ENCODE measurements at places on chromosomes 4 and X.

DNA sequence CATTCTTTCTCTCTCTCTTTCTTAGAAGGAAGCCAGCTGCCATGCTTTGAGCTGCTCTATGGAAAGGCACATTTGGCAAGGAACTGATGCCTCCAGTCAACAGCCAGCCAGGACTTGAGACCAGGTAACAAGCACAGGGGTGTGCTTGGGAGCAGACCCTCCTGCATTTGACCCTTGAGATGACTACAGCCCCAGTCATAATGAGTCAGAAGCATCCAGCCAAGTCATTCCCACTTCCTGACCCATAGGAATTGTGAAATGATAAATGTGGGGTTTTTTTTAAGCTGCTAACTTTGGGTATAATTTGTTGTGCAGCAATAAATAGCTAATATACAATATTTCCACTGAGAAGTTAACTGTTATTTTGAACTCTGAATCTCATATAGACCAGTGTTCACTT, 446.9 kb downstream of the GRXCR1 start:
- peak; percentile 23 for DNase-seq

- no peak for DNase-seq
These were observed 56.8 kb downstream of the RXFP1 start for GRCh38 chr4:158578476-158578875.

DNA sequence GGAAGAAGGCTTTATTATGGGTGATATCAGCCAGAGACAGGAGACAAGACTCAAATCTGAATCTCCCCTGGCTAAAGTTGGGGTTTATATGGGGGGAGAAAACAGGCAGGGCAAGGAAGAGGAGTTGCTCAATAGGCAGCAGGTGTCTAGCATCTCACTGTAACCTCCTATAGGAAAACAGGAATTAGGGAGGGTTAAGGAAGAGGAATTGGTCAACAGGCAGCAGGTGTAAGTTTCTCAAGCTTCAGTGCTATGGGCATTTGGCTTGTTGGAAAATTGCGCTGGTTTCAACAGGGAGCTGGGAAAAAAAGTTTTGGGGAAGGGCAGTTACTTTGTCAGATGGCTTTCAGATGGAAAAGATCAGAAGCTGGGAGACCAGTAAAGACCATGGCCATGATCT, 206.4 kb downstream of the NWD2 start:
- DNase-seq: no peak

- DNase-seq: no peak
These were observed 915 bp downstream of the MSANTD1 start for GRCh38 chr4:3249711-3250437.

DNA sequence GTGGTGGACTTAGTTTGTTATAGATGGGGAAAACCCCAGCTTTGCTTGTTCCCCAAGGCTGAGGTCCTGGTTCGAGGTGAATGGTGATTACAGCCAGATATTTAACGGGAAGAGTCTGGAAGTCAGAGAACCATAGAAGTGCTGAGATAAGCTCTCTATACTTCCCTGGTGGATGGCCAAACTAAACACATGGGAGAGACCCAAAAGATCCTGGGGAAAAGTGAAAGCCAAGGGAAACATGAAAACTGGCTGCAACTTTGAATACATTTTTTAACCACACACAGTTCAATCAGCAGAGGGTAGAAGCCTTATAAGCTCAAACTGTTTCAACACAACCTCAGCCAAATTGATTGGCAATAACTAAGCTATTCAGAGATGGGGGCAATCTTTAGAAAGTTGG, 29.3 kb upstream of the SRPX start:
- no peak for DNase-seq

DNA sequence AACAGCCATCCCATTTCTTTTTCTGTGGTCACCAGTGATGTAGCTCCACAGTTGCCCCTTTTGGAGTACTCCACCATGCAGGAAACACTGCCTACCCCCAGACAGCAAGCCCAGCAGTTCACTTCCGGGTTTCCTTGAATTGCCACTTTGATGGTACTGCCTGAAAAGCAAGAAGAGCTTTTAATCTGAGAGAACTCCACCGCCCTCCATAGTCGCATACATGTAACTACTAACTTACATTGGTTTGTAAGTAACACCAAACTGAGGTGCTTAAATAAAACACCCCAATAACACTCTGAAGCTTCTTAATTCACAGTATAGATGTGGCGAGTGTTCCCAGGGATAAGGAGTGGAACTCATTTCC, 53.6 kb upstream of the HPSE start:
- no peak for DNase-seq

DNA sequence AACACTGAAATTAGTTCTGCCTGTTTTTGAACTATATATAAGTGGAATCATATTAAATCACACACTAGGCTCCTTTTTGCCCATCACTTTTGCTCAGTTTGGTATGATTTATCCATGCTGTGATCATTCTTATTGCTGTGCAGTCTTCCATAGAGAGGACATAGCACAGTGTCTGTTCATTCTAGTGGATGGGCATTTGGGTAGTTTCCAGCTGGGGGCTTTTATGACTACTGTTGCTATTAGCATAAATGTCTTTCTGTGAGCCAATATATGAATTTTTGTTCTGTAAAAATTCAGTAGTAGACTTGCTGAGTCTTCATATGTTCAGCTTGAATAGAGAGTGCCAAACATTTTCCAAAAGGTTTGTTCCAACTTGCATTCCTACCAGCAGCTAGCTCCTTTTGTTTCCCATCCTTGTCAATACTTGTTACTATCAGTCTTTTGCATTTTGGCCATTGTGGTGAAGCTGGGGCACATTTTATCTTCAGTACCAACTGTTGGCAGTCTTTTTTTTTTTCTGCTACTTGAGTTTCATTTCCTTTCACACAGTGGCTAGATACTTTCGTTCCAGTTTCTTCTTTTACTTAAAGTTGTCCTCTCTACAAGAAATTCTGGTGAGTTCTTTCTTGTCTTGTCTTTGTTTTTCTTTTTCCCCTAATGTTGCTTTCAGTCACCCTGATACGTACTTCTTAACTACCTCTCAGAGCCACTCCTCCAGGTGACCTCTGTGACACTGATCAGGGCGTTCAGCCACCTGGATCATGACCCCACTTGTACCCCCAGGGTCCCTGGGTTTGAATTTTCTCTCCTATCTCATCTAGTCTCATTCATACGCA, 87.0 kb downstream of the ANXA3 start:
- DNase-seq: no peak

DNA sequence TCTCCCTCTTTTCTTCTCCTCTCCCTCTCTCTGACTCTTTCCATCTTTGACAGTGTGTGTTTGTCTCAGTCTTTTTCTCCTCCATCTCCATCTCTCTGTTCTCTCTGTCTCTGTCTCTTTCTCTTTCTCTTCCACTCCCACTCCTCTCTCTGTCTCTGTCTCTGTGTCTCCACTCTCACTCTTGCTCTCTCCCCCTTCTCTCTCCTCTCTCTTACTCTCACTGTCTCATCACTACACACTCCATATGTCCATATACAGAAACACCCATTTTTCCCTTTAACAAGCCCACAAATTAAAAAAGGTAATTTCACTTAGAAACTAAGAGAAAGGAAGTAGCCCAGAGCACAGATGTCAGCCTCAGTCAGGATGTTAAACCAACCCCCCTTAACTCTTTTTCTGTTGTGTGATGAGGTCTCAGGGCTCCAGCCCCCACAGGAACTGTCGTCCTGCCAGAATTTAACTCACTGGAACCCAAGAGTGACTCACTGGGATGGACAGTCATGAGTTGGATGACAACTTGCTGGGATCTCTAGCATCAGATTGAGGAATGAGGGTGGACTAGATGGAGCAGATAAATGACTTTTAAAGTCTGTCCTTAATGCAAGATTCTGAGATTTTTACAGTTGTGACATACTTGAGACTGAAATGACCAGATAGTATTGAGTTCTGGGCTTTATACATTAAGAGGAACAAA, 27.5 kb downstream of the OTUD6A start:
- DNase-seq: peak; percentile 47

DNA sequence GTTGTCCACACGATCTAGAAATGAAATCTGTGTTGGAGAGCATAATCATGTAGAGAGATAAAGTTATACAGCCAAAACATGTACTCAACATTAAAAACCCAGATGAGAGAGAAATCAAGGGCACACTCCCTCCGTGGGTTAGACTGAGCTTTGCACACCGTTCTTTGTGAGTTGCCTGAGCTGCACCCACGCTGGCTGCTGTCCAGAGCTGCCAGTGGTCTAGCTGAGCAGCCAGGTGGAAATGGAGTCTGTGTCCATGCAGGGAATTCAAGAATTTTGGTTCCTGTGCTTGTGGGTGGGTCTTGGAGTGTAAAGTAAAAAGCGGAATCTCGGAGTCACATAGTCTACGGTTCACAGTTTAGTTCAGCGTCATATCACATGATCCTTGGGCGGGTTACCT, 84.6 kb downstream of the GPR143 start:
- no peak for DNase-seq

DNA sequence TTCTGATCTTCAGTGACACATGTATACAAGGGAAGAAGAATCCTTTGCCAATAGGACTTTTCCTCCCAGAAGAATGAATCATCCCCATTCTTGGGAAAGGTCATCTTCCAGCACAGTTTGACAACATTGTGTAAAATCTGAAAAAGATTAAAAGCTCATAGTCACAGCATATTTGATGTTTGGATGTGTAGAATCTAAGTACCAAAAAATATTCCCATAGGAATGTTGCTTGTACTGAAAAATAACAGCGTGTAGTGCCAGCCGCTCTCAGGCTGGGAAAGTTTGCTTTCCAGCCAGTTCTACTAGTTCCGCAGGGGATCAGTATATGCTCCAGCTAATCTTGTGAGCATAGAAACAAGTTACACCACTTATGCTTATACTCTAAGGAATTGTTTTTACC, 74.7 kb upstream of the IL13RA1 start:
- peak; percentile 58 for DNase-seq

DNA sequence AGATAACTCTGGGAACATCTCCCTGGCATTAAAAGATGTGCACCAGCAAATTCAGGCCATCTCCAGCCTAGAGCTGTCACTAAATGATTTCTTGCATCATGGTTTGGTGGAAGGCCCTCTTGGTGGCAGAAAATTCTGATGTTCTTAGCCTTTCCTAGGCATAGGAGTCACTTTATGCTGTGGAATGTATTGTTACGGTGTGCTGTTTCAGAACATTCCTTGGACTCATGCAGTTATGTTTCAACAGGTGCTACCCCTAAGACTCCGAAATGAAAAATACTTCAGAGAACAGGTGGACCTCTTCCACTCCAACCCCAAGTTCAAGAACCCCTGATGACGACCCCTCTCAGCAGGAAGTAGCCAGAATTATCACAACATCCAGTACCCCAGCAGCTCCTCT, 20.3 kb upstream of the PAPSS1 start:
- DNase-seq: no peak

GRCh38 chr4:68984947-68985346, 33.3 kb upstream of the UGT2A3 start:
- DNase-seq: no peak

GRCh38 chr4:86536151-86536550, 58.0 kb upstream of the PTPN13 start:
- DNase-seq: no peak

- DNase-seq: no peak
These were observed 11.8 kb upstream of the ZNF630 start for GRCh38 chrX:48083212-48083611.

- no peak for DNase-seq
These were observed 29.9 kb downstream of the TKTL1 start for GRCh38 chrX:154325541-154325940.

- DNase-seq: no peak
These were observed 231.5 kb upstream of the DIAPH2 start for GRCh38 chrX:96453139-96453538.

DNA sequence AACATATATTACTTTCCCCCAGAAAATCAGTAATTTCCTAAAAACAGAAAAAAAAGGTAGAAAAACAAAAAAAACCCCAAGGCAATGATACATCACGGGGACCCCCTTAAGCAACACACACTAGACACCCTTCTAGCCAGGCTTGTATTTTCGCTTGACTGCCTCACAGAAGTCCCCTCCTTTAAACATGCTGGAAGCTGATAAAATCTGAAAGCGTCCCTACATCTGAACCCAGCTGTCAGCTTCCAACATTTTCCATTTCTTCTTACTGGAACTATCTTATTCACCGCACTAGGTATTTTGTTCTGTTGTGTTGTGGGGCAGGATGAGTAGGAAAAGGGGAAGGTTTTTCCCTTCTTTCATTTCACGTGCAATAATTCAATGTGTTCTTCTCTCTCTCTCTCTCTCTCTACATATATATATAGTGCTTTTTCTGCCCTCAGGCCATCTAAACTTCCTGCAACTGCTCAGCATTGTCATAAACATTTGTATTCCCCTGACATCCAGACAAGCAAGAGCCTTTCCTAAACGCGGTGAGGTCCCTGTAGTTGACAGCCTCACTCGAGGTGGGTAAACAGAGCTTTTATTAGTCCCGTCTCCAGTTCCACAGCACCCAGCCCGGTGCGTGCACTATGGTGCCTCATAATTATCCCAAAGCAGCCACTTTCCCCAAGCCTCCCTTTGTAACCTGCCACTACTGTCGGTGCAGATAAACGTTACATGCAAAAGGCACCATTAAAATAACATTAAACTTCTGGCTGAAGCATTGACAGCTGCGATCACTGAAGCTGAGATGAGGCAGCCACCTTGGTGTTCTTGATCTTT, 82.5 kb downstream of the GATB start:
- no peak for DNase-seq

Measured in GM04503 (cell line).